ENCODE measurements at places on chromosomes 16 and 17.

- DNase-seq: no peak
Measured at GRCh38 chr17:41171886-41172285, 3.9 kb upstream of the KRTAP4-3 start.

- no peak for DNase-seq
Measured at GRCh38 chr17:31202968-31203367, 94.1 kb downstream of the OMG start.

DNA sequence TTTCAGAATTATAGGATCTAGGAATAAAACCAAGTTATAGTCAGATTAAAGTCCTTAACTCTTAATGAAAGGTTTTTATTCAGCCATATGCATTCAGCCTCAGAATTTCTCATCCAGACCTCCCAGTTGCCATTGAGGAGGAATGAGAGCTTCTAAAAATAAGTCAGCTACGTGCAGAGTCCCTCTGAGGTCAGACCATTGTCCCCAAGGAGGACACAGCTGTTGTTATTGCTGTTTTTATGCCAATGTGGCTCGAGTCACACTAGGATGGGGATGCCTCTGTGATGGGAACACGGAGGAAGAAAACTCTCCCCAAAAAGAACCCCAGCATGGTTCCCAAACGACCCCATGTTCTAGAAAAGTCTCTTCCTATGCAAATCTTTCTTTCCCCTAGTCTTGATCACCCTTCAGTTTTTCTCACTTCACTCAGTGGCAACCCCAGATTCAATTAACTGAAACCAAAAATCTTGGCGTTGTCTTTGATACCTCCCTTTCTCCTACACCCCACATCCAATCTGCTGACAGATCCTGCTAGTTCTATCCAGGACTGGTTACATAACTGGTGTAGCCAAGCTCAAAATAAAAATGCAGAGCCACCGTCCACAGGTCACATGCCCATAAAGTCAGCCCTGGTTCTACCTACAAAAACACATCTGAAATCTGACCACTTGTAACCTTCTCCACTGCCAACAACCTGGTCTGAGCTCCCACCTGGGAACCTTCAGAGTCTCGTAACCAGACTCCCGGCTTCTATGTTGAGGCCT, 138.2 kb upstream of the ERCC4 start:
- no peak for DNase-seq

DNA sequence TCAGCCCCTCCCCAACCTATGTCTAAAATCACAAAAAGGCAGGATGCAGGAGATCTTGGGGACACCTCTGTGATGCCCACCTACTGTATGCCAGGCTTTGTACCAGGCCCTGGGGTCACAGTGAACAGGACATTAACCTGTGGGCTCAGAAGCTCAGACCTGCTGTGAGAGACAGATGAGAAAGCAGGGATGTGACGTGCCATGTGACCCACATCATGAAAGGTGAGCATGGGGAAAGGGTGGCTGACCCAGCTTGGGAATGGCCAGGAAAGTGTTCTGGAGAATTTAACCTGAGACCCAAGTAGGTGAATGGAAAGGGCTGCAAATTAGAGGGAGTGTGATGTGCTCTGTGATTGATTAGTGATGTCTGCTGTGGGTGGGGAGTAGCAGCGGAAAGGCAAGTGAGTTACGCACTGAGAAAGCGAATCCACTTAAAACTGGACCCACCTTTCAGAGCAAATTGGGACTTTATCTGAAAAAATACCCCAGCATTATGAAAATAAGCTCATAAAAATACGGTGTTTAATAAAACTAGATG, 132.2 kb downstream of the IRF8 start:
- DNase-seq: no peak

DNA sequence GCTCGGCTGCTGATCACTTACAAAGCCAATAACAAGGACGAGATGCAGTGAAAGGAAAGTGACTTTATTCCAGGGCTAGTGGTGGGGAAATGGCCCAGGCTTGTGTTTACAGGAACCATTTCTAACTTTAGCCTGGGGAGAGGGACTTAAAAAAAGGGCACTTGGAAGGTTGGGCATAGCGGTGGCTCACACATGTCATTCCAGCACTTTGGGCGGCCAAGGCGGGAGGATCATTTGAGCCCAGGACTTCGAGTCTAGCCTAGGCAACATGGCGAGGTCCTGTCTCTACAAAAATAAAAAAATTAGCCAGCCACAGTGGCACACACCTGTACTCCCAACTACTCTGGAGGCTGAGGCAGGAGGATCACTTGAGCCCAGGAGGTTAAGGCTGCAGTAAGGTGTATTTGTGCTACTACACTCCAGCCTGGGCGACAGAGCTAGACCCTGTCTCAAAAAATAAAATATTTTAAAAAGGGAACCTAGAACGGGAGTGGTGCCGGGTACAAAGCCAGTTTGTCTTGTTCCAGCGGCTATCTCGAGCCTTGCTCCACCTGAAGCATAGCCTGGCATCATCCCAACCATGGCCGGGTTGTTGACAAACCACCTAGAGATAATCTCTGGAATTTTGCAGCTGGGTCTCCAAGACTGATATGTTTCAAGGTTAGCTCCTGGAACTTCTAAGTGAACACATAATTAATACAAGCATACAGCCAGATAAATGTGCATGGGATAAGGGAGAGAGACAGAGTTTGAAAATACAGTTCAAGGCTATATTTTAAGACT, 5.7 kb upstream of the TVP23A start:
- DNase-seq: no peak

- DNase-seq: no peak
Measured at GRCh38 chr17:76952402-76952801, 84.2 kb downstream of the MGAT5B start.

DNA sequence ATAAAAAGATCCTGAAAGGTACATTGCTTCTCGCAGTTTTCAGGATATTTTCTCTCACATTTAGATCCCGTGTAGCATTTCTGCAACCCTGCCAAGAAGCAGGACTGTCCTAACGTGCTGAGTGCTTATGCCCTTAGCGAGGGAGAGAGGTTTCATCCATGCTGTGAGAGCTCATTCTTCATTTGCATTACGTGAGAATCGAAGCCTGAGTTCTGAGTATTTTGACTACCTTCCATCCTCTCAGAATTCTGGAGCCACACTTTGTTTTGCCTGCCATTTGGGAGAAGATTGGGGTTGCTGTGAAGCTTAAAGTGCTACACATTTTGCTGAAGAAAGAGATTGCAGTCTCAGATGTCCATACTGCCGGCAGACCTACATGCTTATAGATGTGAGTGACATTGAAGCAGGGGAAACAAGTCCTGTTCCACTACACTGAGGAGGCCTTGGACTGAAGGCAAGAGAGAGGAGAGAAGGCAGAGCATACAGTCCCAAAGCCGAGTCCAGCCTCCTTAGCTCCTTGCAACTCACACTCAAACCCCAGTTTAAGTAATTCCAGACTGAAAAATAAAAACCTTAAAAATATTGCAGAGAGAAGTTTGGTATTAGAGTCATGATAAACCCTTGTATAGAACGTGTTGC, 183.0 kb downstream of the PRKCA start:
- DNase-seq: no peak

- no peak for DNase-seq
Measured at GRCh38 chr16:84604477-84605013, 13.3 kb downstream of the COTL1 start.

GRCh38 chr16:86740906-86741799, 162.8 kb downstream of the FOXL1 start:
- DNase-seq: no peak

DNA sequence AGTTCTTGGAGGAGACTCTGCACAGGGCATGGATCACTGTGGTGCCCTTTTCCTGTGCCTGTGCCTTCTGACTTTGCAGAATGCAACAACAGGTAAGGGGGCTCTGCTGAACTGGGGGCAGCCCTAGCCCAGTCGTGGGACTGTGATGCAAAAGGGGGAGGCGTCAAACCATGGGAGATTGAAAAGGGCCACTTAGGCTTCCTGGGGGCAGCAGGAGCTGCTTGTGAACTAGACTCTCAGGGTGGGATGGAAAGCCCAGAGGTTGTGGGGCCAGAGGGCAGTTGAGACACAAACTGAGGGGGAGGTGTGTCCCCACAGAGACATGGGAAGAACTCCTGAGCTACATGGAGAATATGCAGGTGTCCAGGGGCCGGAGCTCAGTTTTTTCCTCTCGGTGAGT, 19.6 kb downstream of the ADGRG5 start:
- DNase-seq: no peak

DNA sequence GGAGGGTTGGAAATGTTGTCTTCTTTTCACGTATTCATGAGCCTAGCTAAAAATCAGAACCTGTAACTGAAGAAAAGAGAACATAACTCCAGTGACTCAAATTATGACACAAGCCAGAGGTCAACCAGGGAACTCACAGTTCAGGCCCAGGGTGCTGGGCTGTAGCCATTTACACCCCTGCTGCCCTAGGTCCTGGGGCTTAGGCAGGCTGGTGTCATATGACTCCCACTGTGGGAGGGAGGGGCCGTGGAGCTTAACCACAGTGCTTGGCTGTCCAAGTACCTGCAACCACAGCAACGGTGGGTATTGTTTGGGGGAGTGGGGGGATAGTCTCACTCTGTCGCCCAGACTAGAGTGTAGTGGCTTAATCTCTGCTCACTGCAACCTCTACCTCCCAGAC, 71.1 kb upstream of the AMZ2 start:
- DNase-seq: no peak

DNA sequence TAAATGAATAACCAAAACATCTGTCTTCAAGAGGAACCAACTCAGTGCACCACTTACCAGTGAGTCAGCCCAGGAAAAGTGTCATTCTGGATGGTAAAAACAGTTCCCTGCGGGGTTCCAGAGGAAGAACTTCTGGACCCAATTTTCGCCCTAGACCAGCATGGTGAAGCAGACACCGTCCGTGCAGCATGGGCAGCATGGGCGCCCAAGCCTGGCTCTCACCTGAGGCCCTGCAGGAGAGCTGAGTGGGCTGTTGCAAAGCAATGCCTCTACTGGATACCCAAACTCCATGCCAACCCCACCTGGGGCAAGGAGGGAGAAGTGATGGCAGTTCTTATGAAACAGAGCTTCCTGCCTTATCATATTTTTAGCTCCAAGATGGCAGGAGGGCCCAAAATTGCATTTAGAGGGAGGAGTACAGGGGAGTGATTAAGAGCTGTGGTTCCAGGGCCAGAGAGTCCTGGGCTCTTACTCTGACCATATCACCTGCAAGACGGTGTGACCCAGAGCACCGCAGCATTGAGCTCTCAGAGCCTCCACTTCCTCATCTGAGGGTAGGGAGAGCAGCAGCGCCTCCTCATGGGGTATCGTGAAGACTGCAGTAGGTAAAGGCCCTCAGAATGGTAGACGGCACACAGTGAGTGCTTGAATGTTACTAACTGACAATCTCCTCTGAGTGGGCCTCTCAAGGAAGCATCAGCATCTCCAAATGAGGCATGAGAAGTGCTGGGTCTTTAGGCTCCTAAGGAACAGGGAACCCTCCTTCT, 16.6 kb upstream of the INPP5K start:
- no peak for DNase-seq

GRCh38 chr17:81428948-81429774, 33.9 kb downstream of the BAHCC1 start:
- DNase-seq: no peak

- no peak for DNase-seq
Measured at GRCh38 chr17:44333371-44333770, 8.7 kb upstream of the SLC25A39 start.

- DNase-seq: no peak
Measured at GRCh38 chr16:61296814-61297213, 739.4 kb downstream of the CDH8 start.

- DNase-seq: no peak
Measured at GRCh38 chr17:3903051-3903825, 10.4 kb upstream of the CAMKK1 start.
